Activated naive CD4-positive, alpha-beta T cell (primary cell): ENCODE measurements at places on chromosomes 12 and 14.

GRCh38 chr14:93163564-93163963 is 21.1 kb downstream of the MOAP1 start:
- DNase-seq, result no peak

GRCh38 chr12:113204804-113205203 is 16.5 kb upstream of the TPCN1 start:
- no peak for DNase-seq

DNA sequence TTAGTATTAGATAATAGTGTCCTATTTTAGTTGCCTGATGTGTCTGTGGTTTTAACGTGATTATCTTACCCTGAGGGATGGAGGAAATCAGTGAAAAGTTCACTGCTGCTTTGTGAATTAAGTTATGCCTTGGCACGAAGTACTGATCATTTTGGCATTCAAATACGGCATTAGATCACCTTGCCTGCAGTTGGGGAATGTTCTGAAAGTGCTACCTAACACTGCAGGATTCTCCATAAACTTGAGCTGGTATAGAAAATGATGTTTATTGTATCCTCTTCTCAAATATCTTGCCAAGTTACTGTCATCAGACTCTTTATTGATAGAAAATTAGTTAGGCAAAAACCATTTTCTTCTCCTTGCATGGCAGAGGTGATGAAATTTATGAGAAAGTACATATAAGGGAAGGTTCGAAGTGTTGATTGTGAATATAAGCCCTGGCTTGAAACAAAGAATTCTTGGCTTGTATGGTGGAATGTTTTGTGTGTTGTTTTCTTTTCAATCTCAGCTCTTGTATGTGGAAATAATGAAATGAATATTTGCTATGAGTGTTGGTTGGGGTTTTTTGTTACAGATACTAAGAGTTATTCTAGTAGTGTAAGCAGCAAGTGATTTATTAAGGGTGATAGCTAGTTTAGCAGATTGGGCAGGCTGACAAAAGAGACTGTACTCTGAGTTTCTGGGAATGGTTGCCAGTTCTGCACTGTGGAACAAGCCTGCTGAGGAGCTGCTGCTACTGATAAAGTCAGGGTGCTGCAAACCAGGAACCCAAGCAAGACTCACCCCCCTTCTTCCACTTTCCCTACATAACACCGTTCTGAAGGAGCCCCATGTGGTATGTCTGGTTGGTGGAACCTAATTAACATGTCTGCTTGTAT is 448.3 kb downstream of the PCNX1 start:
- DNase-seq, result no peak

- DNase-seq, result no peak
These were observed 1102.8 kb upstream of the SEL1L start for GRCh38 chr14:82636426-82636825.
